Activated T-helper 1 cell treated with Interleukin-2 at 50 U/mL for 16 hours (primary cell): ENCODE measurements at places on chromosomes 16 and 17.

GRCh38 chr16:28925386-28926228 lies 569 bp upstream of the RABEP2 start:
- DNase-seq = peak; percentile 69

DNA sequence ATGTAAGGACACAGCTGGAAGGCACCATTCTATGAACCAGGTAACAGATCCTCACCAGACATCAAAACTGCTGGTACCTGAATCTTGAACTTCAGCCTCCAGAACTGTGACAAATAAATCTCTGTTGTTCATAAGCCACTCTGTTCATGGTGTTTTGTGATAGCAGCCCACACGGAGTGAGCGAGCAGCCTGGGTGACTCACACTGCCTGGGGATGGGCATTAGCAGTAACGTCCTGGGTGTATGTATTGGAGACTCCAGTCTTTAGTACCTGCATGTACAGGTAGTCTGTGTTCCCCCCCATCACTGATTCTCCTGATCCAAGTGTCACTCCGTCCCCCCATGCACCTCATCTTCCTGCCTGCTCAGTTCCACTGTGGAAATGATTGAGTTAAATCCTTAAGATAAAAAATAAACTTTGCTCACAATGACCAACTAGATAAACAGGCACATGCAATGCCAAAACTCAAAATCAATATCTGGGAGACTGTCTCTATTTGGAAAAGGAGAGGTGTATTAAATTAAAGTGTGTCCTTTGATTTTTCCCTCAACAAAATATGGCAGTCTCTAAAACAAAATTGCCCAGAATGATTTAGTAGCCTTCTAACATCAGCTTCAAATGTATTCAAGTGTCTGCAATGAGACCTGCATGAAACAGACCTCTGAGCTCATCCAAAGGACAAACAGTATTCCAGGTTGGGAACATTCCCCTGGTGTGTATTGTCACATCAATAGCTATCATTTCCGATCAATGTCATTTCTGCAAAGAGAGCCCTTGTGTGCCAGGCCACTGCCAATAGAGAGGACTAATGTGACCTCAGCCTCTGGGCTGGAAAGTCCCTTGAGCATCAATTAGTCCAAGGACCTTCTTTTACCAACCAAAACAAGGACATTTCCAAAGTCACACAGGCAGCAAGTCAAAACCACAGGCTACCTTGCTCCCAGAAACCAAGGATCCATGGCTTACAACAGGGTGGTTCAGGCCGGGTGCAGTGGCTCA lies 12.2 kb upstream of the VAT1L start:
- no peak for DNase-seq

GRCh38 chr17:65576939-65577338 lies 15.5 kb upstream of the AXIN2 start:
- DNase-seq = no peak

- DNase-seq = no peak
These were observed 22.9 kb upstream of the CDH13 start for GRCh38 chr16:82603784-82604411.

GRCh38 chr16:81647527-81647926 lies 131.6 kb upstream of the PLCG2 start:
- DNase-seq = no peak

DNA sequence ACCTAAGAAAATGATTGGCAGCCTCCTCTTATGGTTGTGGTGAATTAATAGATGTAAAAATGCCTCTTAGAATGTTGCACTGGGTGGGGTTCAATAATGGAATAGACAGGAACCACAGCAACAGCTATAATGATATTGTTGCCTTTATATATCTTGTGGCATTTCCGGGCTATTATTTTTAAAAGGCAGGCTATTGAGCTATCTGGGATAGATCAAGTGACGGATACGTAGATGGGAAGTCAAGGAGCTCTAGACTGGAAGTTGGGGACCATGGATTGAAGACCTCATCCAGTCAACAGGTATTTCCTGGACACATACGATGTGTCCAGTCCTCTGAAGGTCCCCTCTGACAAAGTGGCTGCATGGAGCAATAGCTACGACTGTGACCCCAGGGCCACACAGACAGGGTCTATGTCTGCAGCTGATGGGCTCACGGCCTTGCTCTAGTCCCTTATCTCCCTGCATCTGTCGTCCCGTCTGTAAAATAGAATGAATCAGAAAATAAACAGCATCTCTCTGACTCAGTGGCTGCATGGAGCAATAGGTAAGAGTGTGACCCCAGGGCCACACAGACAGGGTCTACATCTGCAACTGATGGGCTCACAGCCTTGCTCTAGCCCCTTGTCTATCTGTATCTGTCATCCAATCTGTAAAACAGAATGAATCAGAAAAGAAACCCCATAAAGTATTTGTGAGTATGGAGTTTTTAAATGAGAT lies 117.7 kb upstream of the FOXF1 start:
- no peak for DNase-seq

GRCh38 chr16:58843675-58844074 lies 109.6 kb upstream of the GOT2 start:
- DNase-seq = no peak

DNA sequence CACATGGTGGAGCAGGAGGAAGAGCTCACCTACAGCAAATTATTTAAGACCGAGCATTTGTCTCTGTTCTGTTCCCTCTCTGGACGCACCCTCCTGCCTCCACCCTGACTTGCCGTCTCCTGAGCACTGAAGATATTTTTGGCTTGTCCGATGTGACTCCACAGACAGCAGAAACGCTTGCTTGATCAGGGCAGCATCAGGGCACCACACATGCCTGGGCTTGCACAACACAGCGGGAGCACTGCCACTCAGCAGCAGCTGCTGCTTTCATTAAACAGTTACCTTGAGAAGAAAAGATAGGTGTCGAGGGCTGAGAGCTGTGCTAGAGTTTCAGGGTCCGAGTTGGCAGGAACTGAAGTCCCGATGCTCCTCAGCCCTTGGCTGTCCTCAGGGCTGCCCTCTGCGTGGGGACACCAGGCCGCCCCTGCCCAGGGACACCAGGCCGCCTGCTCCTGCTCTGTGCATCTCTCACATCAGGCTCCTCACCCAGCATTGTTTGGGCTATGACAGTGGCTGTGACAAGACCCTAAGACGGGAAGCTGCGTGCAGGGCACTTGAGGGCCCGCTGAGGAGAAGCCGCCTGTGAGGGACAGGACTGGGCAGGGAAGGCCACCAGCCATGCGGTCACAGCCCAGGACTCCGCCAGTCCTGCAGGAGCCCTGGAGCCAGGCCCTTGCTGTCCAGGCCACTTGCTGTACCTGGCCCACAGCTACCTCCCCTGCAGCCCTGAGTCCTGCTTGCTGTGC lies 21.3 kb upstream of the CDH15 start:
- no peak for DNase-seq

GRCh38 chr17:72717276-72717675 lies 375.2 kb downstream of the SLC39A11 start:
- DNase-seq = no peak

- no peak for DNase-seq
These were observed 4.0 kb downstream of the GLOD4 start for GRCh38 chr17:778096-778495.

- DNase-seq = no peak
These were observed 13.3 kb upstream of the ABR start for GRCh38 chr17:1192911-1193699.

DNA sequence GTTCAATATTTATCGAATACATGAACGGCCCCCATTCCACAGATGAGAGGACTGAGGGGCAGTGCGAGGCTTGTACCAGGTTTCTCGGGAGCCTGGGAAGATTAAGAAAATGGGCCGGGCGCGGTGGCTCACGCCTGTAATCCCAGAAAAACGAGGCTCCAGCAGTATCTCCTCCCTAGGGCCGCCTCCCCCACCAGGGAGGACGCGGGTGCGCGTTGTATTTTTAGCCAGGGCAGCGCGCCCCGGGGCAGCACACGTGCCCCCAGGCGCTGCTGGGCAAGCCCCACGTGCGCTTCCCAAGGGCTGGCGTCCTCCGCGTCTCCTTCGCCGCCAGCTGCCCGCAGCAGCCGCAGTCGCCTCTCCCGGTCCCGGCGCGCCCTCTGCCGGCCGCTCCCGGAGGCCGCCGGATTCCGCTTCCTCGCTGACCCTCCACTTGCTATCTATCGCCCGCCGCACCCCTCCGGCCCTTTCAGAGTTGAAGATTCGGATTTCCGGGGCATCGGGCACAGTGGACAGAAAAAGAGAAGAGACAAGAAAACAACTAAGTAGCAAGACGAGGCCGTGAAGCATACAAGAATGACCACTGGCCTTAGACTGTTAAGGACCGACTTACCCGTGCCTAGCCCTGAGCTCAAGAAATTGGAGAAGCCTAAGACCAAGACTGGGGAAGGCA lies 1.9 kb upstream of the YBX2 start:
- peak; percentile 53 for DNase-seq

DNA sequence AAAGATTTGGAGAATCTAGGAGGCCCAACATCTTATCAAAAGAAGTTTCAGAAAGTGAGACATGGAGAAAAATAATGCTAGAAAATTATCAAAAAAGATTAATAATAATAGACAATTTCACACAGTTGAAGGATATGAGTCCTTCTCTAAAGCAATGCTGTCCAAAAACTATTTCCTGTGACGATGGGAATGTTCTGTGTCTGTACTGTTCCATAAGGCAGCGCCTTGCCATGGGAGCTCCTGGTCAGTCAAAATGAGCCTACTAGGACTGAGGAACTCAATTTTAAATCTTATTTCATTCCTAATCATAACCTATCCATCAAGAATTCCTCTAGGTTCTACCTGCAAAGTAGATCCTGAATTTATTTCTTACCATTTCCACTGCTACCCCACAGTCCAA lies 49.0 kb downstream of the CACNG1 start:
- DNase-seq = no peak

DNA sequence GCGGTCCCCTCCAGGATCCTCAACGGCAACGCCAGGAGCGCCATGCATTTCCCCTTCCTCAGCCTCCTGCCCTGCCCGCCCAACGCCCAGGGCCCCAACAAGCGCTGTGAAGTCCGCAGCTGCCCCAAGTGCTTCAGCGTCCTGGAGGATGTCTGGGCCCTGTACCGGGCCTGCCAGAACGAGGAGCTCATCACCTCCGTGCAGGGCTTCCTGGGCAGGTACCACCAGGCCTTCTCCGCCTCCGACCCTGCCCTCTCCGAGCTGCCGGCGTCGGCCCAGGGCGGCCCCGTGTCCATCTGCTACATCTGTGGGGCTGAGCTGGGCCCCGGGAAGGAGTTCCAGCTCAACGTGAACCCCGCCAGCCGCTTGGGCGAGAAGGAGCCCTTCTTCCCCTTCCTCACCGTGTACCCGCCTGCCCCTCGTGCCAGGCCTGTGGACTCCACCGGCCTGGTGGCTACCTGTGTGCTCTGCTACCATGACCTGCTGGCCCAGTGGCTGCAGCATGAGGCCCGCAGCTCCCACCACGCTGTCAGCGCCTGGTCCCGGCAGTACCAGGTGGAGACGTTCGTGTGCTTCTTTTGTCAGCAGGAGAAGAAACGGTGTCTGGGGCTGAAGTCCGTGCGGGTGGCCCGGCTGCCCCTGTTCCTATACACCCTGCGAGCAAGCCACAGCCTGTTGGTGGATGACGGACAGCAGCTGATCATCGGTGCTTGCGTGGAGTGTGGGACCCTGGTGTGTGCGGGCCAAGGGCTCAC lies 58.9 kb upstream of the CIBAR2 start:
- DNase-seq = no peak

GRCh38 chr17:67378454-67379250 lies 1.6 kb downstream of the PITPNC1 start:
- peak; percentile 74 for DNase-seq

DNA sequence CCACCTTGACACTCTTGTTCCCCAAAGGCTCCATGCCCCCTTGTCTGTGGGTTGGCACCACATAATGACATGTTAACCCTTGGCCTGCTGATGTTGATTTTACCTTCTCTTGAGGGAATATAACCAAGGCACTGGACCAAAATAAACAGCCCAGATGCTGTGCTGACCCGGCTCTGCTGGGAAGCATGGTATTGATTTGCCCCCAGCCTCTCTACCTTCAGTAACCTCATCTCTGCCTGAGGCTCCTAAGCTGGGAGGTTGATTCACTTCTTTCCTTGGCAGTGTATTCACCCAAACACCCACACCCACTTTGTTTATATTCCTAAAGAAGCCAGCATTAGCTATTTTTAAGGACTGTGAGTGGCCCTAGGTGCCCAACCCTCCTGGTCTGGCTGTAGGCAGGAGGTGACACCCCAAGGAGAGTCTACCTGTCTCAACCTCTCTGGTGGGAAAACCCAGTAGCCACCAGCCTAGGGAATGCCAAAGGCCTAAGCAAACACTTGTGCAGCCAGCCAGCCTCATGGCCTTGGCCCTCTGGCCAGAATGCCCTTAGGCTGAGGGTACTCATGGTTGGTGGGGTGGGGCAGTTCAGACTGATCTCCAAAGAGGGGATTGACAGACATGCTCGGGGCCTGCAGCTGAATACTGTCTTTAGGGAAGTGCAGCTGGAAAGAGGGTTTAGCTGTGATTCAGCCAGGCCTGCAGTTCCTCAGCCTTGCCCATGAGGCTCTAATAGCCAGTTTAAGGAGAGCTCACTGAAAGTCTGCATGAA lies 42.7 kb downstream of the GNAO1 start:
- DNase-seq = no peak

GRCh38 chr17:7435676-7436555 lies 681 bp downstream of the TMEM102 start:
- DNase-seq = peak; percentile 44

GRCh38 chr16:61915569-61915968 lies 120.7 kb downstream of the CDH8 start:
- no peak for DNase-seq

- no peak for DNase-seq
These were observed 92.9 kb downstream of the RGS9 start for GRCh38 chr17:65230040-65230439.

DNA sequence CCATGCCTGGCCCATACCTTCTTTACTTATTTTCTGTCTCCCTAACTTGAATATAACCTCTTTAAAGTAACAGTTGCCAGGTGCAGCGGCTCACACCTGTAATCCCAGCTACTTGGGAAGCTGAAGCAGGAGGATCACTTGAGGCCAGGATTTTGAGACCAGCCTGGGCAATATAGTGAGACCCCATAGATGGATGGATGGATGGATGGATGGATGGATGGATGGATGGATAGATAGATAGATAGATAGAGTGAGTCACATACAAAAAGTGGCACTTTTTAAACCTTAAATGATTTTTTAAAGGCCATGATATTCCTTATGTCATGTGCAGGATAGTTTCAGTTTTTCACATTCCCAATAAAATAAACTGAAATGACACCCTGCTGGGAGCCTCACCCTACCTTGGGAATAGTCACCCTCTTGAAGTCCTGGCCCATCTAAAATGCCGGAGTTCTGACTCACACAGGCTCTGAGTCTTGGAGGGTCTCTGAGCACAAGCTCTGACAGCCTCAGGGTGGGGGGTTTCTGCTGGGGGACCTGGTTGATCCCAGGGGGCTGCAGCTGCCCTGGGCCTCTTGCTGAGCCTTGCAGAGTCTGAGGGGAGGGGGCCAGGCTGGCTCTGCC lies 26.2 kb downstream of the CPNE2 start:
- no peak for DNase-seq

GRCh38 chr16:65658349-65658748 lies 536.5 kb upstream of the CDH11 start:
- DNase-seq = no peak
